ENCODE measurements at places on chromosomes 3 and 15. TPM values are rescaled to one million over a fixed set of nuclear protein-coding genes. Genes with fewer than 3 reads are reported as not detected.

The HAPLN3 gene
- 5.3 TPM for total RNA-seq

The BNIP2 gene
- 139 TPM for total RNA-seq

The RASL12 gene
- total RNA-seq: 102 TPM

The TMEM207 gene
- not detected for total RNA-seq

The SPESP1 gene
- total RNA-seq: 3.6 TPM

The FBXL22 gene
- total RNA-seq: 46.7 TPM

The RTP1 gene
- total RNA-seq: not detected

The HTR3E gene
- total RNA-seq: not detected

The IL5RA gene
- 0.14 TPM for total RNA-seq

The ATP10A gene
- 7.7 TPM for total RNA-seq
